ENCODE measurements at places on chromosomes 16 and 17.

DNA sequence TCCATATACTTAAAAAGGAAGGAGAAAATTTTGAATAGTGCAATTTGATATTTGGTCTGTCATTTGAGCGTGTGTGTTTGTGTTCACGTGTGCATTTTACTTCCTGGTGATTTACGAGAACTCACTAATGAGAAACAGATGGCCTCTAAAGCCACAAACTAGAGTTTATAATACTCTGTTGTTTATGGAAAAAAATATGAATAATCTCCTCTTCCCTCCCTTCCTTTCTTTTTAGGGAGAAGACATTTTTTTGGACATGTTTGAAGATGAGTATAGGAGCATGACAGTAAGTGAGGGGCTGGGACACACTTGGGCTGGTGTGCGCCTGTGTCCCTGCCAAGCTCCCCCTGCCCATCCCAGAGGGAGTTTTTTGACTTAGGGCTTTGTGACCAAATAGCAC, 102.7 kb downstream of the CLEC16A start:
- peak; percentile 74 for DNase-seq

DNA sequence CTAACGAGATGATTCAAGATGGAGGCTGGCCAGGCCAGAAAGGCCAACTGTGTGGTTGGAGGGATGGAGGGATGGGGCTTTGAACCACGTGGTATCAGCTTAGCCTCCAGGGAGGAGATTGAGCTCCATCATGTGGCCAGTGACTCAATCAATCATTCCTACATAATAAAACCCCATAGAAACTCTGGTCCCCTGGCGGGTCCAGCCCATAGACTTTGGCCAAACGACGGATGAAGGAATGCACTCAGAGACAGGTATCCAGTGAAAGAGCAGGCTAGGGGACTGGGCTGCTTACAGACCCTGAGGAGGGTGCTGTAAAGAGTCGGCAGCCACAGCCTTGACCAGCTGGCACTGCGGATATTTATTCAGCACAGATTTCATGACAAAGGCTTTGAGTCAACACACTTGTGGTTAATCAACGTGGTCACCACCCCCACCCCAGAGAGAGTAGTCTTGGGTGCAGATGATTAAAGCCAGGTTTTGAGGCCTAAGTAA, 308.7 kb upstream of the TNRC6C start:
- peak; percentile 28 for DNase-seq

DNA sequence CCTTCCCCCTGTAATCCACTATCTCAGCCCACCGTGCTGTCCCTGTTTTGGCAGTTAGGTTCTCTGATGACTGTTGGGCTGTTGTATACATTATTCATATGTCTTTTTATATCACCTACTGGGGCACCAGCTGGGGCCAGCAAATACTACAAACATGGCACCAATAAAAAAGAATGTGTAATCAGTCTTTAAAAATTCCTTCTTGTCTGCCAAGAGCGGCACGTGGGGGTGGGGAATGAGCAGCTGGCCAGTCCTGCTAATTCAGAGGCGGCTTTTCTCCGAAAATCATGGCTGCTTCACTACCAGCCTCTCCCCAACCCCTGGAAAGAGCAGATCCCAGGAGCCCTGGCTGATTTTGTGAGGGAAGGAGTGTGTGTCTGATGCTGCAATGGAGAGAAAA, 77.7 kb upstream of the EEF2KMT start:
- no peak for DNase-seq

GRCh38 chr16:27355610-27356009, 41.8 kb downstream of the IL4R start:
- peak; percentile 37 for DNase-seq

DNA sequence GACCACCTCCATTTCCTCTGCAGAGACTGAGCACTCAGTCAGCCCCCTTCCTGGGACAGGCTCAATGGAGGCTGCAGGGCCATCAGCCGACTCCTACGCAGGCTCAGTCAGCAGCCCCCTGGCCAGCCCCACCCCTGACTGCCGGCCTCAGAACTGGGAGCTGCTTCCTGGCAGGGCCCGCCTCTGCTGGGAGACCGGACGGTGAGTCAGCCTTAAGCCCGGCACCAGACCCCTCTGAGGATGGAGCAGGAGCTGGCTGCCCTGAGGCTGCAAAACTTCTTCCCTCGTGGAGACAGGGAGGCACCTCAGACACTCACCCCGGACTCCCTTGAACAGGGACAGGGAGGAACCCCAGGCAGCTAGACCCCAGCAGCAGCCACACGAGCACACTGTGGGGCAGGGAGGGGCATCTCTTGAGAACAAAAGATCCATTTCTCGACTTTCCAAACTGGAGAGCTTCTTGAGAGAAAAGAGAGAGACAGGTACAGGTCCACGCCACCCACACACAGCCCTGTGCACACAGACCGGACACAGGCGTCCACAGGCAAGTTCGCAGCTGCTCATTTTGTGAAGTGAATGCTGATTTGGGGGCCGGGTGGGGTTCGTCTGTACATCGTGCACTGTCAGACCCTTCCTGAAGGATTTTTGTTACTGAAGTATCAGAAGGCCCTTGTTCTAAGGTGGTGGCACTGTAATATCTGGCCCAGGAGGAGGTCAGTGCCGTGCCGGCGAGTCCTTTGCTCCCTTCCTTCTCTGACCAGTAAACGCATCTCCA, 1.3 kb upstream of the TUBB3 start:
- peak; percentile 96 for DNase-seq

GRCh38 chr17:19573075-19573474, 39.4 kb downstream of the SLC47A1 start:
- no peak for DNase-seq

DNA sequence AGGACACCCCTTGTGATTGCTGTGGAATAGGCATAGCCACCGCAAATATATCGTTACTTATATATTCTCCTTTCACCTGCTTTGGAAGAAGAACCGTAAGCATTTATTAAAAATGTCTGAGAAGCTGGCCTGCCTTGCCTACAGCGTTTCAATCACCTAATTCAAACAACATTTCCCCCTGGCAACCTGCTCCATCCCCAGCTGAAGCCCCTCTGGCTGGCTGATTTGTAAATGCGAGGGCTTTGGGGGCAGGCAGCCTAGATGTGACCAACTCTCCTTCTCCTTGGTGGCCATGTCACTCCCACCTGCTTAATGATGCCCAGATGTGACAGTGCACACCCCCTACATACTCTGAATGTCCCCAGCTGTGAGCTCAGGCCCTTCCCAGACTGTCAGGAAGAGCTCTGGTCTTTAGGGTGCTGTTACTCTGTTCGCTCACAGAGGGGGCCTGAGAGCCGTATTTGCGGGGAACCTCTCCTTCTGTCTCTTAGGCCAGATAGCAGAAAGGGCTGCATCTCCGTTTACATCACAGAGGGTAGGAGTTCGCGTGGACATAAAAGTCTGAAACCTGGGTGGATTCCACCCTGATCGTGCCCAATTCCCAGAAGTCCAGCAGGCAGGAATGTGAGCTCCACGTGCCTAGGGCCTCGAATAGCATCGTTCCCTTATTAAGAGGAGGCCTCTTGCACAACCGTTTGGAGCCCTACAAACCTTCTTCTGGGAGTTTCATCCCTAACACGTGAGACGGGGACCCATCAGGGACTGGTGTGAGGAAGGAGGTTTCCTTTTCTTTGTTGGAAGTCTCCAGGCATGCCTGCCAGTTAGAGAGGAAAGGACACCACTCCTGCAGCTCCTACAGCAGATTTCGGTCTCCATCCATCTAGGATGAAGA, 2.4 kb upstream of the SDK2 start:
- peak; percentile 18 for DNase-seq

- no peak for DNase-seq
Measured at GRCh38 chr16:87246269-87247065, 70.7 kb downstream of the C16orf95 start.

DNA sequence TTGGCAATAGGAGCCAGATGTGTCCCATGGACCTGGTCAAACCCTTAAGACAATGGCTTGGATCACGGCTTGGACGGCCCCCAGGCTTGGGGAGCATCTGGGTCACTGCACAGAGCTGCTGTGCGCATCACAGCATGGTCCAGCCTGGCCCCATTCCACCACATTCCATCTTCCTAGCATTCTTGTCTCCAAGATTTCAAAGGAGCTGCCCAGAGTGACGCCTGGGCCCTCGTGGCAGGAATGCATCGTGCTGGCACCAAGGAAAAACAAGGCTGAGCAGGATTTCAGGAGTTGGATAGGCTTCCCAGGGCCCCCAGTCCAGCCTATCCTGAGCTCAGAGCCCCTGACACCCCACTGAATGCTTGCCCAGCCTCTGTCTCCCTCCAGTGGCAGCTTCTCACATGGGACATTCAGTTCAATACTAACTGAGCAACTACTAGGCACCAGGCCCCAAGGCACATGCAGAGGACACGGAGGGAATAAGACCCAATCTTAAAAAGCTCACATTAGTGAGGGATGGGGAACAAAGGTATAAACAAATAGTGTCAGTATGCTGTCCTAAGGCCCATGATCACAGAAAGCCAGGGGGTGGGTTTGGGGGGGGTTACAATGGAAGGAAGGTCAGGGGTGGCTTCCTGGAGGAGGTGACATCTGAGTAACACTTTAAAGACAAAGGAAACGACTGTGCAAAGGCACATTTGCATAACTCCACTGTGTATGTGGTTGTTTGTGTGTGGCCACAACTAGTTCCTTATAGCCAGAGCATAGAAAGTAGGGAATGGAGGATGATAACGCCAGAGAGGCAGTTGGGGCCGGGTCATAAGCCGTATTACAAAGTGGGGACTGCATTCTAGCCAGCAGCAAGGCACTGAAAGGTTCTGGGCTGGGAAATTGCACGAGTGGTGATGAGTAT, 34.1 kb downstream of the TK2 start:
- DNase-seq: peak; percentile 74

GRCh38 chr17:35618628-35619027, 31.5 kb downstream of the AP2B1 start:
- no peak for DNase-seq
